ENCODE measurements at places on chromosomes 6 and 20.

DNA sequence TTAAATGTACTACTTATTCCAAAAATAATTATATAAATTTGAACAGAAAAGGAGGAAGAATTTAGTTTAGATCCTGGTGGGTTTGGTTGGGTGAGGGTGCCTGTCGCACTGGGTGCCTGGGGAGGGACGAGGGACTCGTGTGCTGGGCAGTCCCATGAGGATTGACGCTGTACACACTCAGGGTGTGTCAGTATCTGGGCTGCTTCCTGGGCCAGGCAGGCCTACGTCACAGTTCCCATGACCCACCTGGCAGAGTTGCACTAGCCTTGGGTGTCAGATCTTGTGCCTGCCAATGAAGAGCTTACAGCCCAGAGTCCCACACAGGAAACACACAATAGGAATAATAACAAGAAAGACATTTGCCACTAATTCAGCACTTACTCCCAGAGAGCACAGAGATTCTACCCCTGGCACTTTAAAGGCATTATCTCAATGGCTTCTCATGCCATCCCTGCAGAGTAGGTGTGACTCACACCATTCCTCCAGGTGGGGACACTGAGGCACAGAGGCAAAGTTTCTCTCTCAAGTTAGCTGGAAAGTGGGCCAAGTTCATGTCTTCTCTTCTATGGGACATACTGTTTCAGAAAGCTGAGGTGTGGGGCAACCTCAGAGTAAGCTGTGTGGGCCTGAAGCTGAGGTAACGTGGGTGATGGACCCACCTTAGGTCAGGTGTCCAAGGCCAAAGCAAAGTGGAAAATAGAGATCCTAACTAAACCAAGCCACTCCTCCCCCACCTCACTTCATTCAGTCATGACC, 1.3 kb upstream of the SDCBP2 start:
- no peak for DNase-seq

GRCh38 chr6:21628160-21628559, 34.6 kb downstream of the SOX4 start:
- DNase-seq = no peak

DNA sequence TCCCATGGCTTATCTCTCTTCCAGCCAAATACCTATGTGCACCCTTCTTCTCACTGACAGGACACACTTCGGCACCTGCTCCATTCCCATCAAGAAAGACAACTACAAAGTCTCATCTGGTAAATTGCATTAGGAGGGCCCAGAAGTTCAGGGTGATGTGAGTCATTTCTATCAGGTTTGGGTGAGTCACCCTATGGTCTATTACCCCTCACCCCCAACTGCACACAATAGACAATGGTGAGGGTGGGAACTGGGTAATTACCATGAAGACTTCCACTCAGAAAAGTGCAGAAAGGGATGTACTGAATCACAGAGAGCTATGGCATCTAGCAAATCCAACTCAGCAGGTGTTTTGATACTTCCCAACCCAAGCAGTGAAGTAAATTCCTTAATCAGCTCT, 54.8 kb downstream of the OPN5 start:
- no peak for DNase-seq

DNA sequence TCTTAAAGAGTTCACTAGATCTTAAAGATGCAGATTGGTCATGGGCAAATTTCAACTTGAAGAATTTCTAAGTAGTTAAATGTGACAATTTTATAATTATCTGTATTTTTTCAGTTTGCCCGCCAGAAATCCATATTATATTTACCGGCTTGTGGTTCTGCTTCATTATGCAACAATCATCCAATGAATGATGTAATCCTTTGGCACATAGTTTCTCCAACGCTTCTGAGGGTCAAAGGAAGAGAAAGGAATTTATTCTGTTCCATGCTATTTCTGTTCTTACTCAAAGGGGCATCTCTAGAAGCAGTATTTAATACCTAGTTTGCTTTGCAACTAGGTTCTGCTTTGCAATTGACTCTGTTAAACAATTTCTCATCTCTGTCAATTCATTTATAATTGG, 359.3 kb upstream of the PLCB4 start:
- no peak for DNase-seq

GRCh38 chr6:26329763-26330511, 35.1 kb upstream of the BTN3A2 start:
- DNase-seq = no peak

DNA sequence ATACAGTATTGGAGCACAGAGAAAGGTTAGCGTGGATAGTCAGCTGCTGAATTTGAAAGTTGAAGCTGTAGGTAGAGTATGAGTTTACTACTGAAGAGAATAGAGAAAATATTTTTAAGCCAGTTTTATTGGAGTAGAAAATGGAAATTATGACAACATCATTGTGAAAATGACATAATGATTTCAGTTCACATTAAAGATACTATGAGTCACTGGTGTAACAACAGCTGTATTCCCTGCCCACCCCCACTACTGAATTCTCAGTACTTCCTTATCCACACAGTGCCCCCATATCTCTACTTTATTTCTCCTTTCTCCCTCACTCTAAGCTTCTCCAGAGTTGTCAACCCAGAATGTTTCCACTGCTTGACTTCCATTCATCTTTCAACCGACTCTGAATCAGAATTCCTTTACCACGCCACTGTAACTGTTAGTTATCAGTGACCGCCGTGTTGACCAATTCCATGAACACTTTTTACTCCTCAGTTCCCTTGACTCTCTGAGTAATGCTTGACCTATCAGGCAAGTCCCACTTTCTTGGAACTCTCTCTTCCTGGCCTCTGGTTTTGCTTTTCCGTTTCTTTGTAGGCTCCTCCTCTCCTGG, 139.6 kb downstream of the AIG1 start:
- DNase-seq = no peak

GRCh38 chr6:166849749-166850183, 106.6 kb downstream of the RNASET2 start:
- no peak for DNase-seq

GRCh38 chr6:98056955-98057354, 773.9 kb upstream of the MMS22L start:
- no peak for DNase-seq

DNA sequence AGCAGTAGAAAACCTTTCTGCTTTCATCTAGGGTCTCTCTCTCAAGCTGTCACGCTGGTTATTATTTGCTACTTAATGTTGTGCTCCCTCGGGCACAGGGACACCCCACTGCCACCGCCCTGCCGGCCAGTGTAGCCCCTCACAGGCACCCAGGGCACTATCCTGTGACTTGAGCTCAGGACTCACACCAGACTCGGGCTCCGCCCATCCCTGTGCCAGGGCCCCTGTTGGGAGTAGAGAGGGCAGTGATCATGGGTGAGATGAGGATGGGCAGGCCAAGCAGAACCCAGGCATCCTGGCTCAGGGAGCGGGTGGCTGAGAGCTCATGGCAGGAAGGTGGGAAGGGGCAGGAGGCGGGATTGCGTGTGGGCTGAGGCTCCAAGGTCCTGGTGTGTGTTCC, 371.9 kb downstream of the ZFAND3 start:
- DNase-seq = no peak
